ENCODE measurements at places on chromosomes 16 and 17. TPM values are rescaled to one million over a fixed set of nuclear protein-coding genes. Genes with fewer than 3 reads are reported as not detected.

Gene WFDC1
- total RNA-seq, result not detected

Gene CLDN7
- total RNA-seq, result 2.6 TPM

Gene NDEL1
- 68.4 TPM for total RNA-seq

Gene SLC13A2
- not detected for total RNA-seq

Gene KRTAP3-2
- not detected for total RNA-seq

Gene KRT20
- total RNA-seq, result not detected

Gene JPH3
- not detected for total RNA-seq

Gene CIITA
- total RNA-seq, result 12.6 TPM

Gene EMP2
- total RNA-seq, result not detected

- H3K4me1 ChIP-seq, result peaks cover 10% of the 10 kb centered on the region
- peaks cover 6% of the 10 kb centered on the region for H3K36me3 ChIP-seq
- no peaks in the 10 kb centered on the region for H3K27me3 ChIP-seq
- no peak overlapping the region for H3K4me3 ChIP-seq
- no peak overlapping the region for H3K27ac ChIP-seq
These were observed 20.7 kb downstream of the LGALS9 start for GRCh38 chr17:27651411-27652345.

- H3K36me3 ChIP-seq, result no peaks in the 10 kb centered on the region
- H3K4me1 ChIP-seq, result no peaks in the 10 kb centered on the region
- H3K27me3 ChIP-seq, result no peaks in the 10 kb centered on the region
- H3K4me3 ChIP-seq, result no peak overlapping the region
- no peak for DNase-seq
These were observed 221.7 kb upstream of the CDH11 start for GRCh38 chr16:65343556-65343955.

DNA sequence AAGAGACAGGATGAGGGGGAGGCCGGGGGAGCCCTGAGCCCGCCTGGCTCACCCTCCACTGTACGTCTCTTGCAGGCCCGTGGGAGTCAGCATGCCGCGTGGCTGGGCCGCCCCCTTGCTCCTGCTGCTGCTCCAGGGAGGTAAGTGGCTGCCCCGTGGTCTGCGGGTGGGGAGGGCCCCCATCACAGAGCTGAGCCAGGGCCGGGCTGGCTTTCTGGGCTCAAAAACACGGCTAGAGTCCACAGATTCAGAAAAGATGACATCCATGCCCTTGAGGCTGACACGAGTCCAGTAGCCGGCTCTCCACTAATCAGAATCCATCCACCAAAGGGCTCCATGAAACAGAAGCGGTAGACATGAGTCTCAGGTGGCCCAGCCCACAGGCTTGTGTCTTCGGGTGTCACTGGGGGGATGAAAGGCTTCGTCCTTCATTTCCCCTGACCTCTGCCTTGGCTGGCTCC is 28.0 kb downstream of the IL21R start:
- peaks cover 49% of the 10 kb centered on the region for H3K4me1 ChIP-seq
- H3K4me3 ChIP-seq, result no peak overlapping the region
- H3K27ac ChIP-seq, result no peak overlapping the region
- H3K36me3 ChIP-seq, result peaks cover 28% of the 10 kb centered on the region
- DNase-seq, result peak; percentile 22

DNA sequence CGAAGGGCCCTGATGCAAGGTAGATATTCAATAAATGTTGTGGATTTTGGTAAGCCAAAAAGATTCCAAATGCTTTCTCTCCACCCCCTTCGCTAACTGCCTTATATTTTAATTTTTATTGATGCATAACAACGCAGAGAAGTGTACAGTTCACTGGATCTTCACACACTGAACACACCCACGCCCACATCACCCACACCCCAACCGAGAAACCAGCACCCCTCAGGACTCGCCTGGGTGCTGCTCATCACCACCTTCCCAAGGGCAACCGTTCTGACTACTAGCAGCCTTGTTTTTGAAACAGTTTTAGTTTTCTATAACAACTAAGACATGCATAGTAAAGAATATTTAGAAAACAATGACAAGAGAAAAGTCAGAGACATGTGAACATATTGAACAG is 9.1 kb upstream of the PLCG2 start:
- no peaks in the 10 kb centered on the region for H3K36me3 ChIP-seq
- H3K27ac ChIP-seq, result no peak overlapping the region
- no peak overlapping the region for H3K4me3 ChIP-seq
- H3K4me1 ChIP-seq, result no peaks in the 10 kb centered on the region

DNA sequence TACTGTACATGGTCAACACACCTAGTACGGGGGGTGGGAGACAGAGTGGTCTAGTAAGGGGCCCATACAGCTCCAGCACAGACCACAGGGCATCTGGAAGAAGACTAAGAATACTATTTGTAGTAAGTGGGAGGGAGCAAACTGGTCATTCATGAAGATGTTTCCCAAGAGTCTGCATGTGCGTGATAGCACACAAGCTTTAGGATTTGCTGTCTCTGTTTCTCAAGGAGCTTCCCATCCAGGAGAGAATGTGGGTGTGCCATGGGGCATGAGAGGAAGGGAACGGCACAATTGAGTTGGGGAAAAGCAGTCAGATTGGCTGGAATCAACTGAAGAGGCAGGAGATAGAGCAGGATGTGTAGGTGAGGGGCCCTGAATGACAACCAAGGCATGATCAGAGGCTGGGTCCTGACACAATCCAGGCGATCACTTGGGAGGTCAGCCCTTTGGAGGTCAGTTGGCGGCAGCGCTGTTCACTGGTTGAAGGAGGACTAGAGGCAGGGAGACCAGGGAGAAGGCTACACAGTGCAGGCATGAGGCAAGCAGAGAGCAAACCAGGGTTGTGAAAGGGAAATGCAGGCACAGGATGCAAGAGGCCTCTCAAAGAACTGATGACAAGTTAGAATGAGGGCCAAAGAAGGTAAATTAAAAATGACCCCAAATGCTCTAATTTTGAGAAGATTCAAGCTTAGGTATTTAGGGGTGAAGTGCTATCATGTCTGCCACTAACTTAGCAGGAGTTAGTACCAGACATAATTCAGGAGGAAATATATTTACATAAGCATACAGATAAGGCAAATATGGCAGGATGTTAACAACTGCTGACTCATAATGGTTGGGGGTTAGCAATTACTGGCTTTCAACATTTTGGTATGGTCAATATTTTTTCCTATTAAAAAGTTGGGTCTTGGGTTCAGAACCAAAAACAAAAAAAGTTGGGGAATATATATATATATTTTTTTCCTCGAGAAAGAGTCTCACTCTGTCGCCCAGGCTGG is 10.3 kb downstream of the UBE2O start:
- H3K27me3 ChIP-seq, result no peaks in the 10 kb centered on the region
- peak overlapping the region; percentile 23 for H3K4me3 ChIP-seq
- no peak for DNase-seq
- peak overlapping the region; percentile 84 for H3K27ac ChIP-seq

GRCh38 chr17:61366715-61367413 is 32.8 kb upstream of the TBX2 start:
- no peaks in the 10 kb centered on the region for H3K4me1 ChIP-seq
- H3K4me3 ChIP-seq, result no peak overlapping the region
- H3K36me3 ChIP-seq, result no peaks in the 10 kb centered on the region
- H3K27ac ChIP-seq, result no peak overlapping the region

DNA sequence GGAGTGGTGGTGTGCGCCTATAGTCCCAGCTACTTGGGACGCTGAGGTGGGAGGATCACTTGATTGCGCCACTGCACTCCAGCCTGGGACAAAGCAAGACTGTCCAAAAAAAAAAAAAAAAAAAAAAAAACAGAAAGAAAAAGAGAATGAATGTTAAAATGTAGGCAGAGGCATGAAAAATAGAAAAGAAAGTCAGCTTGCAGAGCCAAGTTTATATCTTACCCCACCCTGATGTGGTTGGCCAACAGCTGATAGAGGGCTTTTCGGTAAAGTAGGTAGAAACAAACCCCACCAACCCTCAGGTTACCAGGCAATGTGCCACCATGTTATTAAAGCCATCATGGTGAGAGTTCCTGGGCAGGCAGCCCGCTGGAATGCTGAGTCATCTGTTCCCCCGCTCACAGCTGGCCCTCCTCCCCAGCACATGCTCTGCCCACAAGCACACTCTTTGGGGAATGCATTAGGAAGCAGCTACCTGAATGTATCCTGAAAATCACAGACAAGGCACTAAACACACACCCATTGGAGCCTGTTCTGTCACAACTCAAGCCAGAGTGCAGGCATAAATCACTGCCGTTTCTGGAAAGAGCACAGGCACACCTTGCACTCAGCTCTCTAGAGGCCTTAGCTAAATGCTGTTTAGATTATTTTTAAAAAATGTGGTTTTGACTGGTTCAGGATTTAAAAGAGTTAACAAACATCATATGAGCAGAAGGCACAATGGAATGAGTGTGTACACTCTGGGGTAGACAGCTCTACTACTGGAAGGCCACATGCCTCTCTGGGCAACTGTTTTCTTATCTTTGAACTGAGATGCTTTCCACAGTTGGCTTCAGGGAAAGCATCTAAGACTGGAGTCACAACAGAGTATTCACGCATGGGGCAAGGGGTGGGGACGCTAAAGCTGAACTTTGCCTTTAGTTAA is 128.5 kb downstream of the PARN start:
- H3K36me3 ChIP-seq, result peaks cover 2% of the 10 kb centered on the region
- no peaks in the 10 kb centered on the region for H3K27me3 ChIP-seq
- no peak overlapping the region for H3K4me3 ChIP-seq
- no peak overlapping the region for H3K27ac ChIP-seq

DNA sequence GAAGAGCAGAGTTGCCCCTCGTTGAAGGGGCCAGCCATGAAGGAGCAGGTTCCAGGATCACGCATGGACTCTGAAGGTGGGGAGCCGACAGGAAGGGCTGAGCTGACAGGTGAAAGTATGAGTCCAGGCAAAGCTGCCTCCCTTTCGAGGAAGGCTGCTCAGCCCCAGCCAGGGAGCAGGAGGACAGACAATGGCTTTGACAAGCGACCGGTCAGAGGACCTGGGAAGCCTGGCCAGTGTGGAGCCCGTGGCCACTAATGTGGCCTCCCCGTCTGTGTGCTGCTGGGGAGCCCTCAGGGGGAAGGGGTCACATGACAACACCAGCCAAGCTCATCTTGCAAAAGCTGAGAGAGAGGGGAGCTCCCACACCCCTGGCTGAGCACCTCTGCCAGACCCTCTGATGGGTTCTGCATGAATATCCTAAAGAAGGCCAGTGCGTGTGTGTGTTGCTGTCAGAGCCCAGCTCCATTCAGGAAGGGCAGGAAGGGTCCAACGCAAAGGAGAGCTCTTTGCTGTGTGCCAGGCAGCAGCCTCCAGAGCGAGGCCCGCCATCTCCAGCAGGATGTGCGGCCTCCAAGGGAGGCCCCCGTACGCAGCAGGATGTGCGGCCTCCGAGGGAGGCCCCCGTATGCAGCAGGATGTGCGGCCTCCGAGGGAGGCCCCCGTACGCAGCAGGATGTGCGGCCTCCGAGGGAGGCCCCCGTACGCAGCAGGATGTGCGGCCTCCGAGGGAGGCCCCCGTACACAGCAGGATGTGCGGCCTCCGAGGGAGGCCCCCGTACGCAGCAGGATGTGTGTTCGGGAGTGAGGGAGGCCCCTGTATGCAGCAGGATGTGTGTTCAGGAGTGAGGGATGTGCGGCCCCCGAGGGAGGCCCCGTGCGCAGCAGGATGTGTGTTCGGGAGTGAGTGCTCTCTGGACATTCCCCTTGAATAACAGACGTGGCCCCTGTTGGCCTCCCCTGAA is 102.1 kb upstream of the CHMP6 start:
- peak overlapping the region; percentile 83 for H3K27ac ChIP-seq
- H3K36me3 ChIP-seq, result peaks cover 22% of the 10 kb centered on the region
- peaks cover 51% of the 10 kb centered on the region for H3K4me1 ChIP-seq
- H3K27me3 ChIP-seq, result no peaks in the 10 kb centered on the region
- peak overlapping the region; percentile 67 for H3K4me3 ChIP-seq
- DNase-seq, result no peak

DNA sequence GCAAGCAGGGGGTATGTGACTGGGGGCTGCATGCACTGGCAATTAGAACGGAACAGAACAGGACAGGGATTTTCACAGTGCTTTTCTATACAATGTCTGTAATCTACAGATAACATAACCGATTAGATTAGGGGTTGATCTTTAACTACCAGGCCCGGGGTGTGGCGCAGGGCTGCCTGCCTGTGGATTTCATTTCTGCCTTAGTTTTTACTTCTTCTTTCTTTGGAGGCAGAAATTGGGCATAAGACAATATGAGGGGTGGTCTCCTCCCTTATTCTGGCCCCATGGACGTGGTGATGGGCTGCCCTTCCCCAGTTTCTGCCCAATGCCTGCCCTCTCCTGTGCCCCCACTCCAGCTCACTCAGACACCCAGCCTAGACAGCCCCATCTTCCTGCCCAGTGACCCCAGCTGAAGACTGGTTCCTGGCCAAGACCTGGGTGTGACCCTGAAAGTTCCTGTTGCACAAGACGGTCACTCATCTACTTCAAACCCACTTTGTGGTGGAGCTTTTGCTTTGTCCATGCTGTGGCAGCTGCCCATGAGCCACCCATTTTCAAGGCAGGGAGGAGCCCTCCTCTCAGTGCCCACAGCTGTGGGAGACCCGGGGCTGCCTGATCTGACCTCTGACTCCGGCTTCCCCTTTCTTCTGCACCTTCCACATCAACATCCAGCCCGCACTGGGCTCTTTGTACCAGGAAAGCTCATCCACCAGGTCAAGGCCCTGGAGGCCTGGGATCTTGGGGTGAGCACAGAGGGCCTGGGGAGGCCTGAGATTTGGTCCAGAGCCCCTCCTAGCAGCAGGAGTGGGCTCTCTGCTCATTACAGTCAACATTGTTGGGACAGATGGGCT is 18.6 kb downstream of the ALOX12B start:
- H3K27me3 ChIP-seq, result peaks cover 49% of the 10 kb centered on the region
- H3K4me3 ChIP-seq, result no peak overlapping the region
- no peak overlapping the region for H3K27ac ChIP-seq
- no peak for DNase-seq
- H3K4me1 ChIP-seq, result peaks cover 13% of the 10 kb centered on the region

- no peak overlapping the region for H3K27ac ChIP-seq
- H3K27me3 ChIP-seq, result peaks cover 9% of the 10 kb centered on the region
- no peak overlapping the region for H3K4me3 ChIP-seq
- peaks cover 4% of the 10 kb centered on the region for H3K4me1 ChIP-seq
These were observed 24.4 kb downstream of the CNTROB start for GRCh38 chr17:7956228-7956965.

DNA sequence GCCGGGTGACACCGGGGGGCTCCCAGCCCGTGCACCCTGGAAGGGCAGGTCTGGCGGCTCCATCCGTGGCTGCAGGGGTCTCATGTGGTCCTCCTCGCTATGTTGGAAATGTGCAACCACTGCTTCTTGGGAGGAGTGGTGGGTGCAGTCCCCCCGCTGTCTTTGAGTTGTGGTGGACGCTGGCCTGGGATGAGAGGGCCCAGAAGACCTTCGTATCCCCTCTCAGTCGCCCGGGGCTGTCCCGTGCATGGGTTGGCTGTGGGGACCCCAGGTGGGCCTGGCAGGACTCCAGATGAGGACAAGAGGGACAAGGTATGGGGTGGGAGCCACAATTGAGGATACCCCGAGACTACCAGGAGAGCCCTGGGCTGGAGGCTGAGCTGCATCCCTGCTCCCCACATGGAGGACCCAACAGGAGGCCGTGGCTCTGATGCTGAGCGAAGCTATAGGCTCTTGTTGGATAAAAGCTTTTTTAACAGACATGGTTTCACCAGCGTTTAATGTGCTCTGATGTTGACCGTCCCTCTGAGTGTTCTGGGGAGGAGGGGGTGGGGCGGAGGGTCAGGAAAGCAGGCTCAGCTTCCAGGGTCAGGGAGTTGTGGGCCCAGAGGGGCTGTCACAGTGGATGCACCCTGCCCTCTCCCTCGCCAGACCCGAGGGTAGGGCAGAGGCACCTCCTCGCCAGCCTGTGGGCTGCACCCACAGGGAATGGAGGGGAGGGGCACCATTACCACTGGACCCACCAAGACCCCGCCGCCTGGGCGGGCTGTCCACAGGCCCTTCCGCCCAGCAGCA is 5.4 kb downstream of the SPATA2L start:
- peaks cover 6% of the 10 kb centered on the region for H3K36me3 ChIP-seq
- DNase-seq, result no peak
- H3K27me3 ChIP-seq, result no peaks in the 10 kb centered on the region
- H3K4me3 ChIP-seq, result no peak overlapping the region
- no peak overlapping the region for H3K27ac ChIP-seq

Measured in activated naive CD8-positive, alpha-beta T cell treated with anti-CD3 and anti-CD28 coated beads, Interleukin-2, amount 10 ng/mL, durations not matched to agents 7 days and 5 days (primary cell).